ENCODE measurements at places on chromosomes 5 and 9.
A peak's percentile ranks its signal among the peaks of the same experiment; 100 is the strongest.

DNA sequence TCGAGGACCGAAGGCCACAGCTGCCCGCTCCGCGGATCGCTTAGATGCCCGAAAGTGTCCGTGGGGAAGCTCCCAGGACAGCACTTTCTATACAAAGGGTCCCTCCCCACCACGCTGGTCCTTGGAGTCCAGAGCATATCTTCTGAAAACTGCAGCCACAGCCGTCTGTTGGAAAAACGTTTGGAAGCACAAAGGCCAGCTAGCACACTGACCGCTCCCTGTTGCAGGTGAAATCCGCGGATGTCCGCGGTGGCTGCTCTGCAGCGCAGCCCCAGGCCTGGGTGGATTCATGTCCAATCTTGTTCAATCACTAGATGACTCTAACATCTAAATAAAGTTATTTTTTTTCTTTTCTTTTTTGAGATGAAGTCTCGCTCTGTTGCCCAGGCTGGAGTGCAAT lies 32.8 kb upstream of the FANCC start:
- no peak for DNase-seq

- no peak for DNase-seq
Observed at GRCh38 chr5:3182133-3182876, 413.3 kb upstream of the IRX1 start.

DNA sequence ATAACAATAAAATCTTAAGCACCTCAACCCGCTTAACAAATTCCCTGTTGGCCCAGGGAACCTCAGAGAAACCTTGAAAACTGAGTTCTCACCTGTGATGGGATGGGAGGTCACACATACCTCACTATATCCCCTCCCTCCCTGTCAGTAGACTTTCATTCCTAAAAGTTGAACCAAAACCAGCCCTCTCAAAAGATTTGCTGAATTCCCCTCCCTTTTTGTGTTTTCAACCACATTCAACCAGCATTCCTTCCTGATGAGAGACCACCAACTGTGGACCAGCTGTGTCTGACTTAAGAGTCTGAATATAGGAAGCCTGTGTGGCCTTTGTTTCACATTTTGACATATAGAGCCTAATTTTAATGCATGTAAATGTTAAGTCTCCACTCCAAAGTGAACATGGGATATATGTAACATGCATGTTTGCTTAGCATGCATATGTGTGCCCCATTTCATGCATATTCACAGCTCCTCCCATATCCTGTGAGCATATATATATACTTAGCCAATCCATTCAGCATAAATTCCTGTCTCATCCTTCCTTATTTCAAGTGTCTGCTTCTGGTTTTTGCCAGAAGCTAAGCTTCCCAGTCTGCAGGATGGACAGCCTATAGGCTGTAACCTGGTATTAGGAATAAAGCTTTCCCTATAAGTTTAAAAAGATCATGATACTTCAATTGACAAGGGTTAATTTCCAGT lies 604.6 kb downstream of the PTPRD start:
- no peak for DNase-seq

DNA sequence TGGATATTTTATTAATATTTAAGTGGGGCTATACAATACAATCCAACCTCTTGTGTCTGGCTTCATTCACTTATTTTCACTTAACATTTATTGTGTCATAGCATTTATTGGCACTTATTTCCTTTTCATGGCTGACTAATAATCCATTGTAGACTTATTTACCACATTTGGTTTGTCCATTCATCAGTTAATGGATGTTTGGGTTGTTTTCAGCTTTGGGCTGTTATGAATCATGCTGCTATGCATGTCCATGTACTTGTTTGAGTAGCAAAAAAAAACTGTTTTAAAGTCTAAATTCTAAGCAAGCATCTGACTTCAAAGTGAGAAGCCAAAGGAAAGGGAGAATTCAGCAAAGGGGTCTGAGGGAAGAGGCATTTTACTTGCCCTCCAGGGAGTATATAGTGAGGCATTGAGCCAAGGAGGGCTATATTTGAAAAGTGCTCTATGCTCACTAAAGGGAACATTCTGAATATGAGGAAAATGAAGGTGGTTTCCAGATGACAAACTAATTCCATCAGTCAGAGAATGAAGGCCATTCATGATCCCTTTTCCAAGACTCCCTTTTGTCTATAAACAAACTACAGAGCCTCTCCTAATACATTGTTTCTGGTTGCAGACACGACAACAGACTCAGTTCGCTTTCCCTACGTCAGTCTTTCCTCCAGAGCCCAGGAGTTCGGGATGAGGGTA lies 532.8 kb upstream of the KLF4 start:
- DNase-seq: no peak

- DNase-seq: no peak
Observed at GRCh38 chr9:12162181-12162815, 530.9 kb upstream of the TYRP1 start.

DNA sequence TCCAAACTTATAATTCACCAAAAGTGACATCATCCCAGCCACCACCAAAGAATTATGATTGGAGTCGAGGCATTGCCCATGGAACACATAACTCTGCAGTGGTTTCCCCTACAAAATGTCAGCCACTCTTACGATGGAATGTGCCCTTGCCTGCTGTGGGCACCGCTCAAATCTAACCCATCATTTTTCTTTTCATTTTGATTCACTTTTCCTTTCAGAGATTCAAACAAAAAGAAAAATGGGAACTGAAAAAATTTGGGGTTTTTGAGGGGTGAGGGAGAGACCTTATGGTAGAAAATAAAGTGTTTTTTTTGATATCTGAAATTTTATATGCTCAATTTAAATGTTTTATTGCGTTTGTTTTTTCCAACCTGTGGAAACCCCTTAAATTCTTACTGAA lies 28.1 kb downstream of the SMARCA2 start:
- DNase-seq: no peak

GRCh38 chr5:167305591-167306213 lies 985.7 kb upstream of the WWC1 start:
- DNase-seq: no peak

DNA sequence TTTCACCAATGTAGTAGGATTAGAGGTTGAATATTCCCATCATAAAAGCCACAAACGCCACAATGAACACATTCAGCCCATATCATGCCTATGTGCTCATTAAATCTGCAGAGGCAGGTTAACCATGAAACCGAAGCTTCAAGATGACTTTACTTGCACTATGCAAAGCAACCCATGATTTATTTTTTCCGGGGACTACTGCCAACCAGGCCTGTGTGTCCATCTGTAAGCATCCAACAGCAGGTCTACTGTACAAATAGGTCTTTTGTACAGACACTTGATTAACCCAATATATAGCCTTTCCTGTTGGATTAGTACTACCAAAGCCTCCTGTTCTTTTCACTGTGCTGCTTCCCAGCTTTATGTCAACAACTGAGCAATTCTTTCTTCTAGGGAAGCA lies 104.9 kb upstream of the CDH10 start:
- DNase-seq: no peak

- DNase-seq: no peak
Observed at GRCh38 chr9:132631280-132631679, 38.5 kb downstream of the DDX31 start.

- no peak for DNase-seq
Observed at GRCh38 chr5:176884571-176884890, 14.6 kb downstream of the HK3 start.

DNA sequence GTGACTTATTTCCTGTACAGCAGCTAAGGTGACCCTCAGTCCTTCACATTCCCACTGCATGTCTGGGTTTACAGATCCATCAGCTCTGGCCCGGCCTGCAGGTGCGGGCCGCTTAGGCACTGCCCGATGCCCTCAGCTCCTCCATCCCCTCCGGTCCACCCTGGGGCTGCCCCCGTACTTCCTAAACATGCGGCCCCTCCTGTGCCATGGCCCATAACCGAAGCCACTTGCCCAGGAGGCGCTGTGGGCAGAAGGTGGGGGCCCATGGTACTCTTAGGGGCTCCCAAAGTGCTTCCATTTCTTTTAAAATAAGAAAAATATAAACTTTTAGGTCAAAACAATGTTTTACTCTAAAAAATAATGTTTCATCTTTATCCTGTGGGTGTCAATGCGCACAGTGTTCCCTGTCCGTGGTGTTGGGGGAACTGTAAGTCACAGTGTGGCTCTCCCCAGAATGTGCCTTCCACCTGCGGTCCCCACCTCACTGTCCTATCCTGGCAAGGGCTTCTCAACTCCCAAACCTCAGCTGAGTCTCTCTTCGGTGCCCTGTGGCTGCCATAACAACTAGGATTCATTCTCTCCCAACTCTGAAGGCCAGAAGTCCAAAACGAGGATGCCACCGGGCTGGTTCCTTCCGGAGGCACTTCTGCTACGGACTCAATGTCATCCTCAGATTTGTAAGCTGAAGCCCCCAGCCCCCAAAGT lies 132.7 kb upstream of the LPCAT1 start:
- no peak for DNase-seq

DNA sequence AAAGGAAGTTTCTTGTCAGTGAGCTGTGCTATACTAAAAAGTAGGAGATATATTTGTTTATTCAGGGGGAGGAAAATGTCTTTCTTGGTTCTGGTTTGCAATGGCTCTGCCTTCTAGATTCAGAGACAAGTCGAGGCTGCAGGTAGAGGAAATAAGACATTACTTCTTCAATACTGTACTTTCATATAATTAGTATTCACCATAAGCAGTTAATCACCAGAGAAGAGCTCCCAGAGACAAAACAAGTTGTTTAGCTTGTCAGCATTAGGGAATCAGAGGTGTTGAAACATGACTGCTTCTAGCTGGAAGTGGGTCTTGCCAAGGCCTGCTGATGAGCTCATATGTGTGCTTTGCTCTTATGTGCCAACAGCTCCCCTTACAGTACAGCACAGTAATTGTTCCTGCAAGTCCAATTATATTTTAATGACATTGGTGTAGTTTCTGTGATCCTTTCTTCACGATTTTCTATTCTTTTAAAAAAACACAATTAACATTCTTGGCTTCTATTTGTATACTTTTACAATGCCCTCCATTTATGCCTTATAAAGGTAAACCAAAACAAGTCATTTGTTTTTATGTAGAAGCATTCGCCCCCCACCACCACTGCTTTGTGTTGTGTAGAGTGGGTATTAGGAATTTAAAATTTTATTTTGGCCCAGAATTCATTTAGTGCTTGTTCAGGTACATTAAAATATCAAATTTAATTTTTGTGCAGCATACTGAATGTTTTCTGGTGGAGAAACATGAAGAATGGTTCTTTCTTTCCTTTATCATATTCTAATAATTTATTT lies 112.2 kb downstream of the RPS23 start:
- DNase-seq: no peak

- no peak for DNase-seq
Observed at GRCh38 chr5:174624733-174625522, 99.5 kb upstream of the MSX2 start.

GRCh38 chr5:10987925-10988504 lies 227.0 kb upstream of the DAP start:
- peak; percentile 34 for DNase-seq

Data from stimulated activated CD4-positive, alpha-beta T cell treated with anti-CD3 and anti-CD28 coated beads, TNF-alpha, amount 100 ng/mL, for 4 hours (primary cell).